ENCODE measurements at places on chromosomes 3 and 15.

DNA sequence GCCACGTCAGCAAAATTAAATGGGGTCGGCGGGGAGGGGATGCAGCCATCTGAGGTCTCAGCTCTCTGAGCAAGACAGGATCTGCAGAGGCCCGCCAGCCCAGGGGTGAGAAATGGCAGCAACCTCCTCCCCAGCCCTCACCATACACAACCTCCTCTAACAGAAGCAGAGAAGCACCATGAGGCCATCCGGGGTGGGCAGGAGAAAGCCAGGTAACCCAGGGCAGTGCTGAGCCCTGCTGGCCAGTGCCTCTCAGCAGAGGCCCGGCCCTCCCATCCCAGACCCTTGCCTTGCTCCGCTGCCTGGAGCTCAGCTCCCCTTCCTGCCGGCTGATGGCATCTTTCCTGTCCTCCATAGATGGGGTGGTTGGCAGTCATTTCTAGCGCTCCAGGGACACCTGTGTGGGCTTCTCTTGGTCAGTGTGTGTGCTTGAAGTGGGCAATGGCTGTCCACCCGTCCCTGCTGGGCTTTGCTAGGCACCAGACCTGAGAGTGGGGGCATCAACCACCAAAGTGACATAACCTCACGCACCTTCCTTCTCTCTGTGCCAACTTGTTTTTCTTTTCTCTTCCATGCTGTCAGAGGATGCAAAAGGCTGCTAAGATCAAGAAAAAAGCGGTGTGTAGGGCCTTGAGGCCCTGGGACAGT, 175.8 kb downstream of the NSMCE3 start:
- no peak for DNase-seq

DNA sequence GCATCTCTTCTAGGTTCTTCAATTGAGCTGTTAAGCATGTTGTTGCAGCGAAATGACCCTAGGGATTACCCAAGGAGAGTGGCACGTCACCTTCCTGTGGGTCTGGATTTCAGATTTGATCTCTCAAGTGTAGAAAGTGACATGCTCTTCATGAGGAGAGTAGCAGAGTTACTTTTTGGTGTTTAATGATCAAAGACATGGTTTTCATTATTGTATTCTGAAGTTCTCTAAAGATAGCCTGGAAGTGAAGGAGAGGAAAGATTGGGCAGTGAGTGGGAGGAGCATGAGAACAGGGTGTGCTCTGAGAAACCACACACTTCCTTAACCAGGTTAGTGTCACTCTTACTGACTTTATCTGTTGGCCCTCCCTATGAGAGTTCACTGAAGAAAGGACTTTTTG, 153.6 kb downstream of the AKAP13 start:
- DNase-seq: no peak

- DNase-seq: no peak
These were observed 84.9 kb downstream of the TRIM42 start for GRCh38 chr3:140762746-140763145.

DNA sequence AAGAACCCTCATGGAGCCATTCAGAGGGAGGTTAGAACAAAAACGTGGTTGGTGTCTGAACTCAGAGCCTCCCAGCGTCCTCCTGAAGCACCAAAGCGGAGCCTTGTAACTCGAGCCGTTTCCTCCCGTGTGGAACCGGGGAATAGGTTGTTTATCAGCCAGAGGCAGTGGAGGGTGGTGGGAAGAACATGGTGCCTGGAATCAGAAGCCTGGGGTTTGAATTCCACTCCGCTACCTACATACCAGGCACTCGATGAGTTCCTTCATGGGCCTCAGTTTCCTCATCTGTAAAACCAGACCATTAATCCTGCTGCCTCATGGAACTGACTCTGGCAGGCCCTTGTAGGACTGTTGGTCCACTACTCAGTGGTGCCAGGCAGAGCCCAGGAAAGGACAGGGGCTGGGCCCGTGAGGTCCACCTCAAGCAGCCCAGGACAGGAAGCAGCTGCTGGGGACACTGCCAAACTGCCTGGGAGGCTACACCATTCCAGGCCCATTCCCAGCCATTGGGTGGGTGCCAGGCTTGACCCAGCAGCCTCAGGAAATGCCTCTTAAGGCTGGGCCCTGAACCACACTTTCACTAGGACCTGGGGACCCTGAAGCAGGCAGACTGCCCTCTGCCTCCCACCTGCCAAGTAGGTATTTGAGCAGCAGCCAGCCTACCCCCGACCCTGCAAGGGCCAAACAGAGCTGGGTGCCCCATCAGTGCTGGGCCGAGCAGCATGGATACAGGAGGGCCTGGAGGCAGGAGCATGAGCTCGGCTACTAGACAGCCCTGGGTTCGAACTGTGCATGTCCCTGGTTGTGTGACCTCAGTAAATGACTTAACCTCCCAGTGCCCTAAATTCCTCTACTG, 33.4 kb downstream of the PRKCD start:
- DNase-seq: no peak

- DNase-seq: peak; percentile 28
These were observed 140.0 kb upstream of the MEF2A start for GRCh38 chr15:99425657-99426301.

- DNase-seq: no peak
These were observed 304.4 kb upstream of the C2CD4B start for GRCh38 chr15:62469478-62469873.

- no peak for DNase-seq
These were observed 193.1 kb downstream of the ABHD5 start for GRCh38 chr3:43883729-43884396.

DNA sequence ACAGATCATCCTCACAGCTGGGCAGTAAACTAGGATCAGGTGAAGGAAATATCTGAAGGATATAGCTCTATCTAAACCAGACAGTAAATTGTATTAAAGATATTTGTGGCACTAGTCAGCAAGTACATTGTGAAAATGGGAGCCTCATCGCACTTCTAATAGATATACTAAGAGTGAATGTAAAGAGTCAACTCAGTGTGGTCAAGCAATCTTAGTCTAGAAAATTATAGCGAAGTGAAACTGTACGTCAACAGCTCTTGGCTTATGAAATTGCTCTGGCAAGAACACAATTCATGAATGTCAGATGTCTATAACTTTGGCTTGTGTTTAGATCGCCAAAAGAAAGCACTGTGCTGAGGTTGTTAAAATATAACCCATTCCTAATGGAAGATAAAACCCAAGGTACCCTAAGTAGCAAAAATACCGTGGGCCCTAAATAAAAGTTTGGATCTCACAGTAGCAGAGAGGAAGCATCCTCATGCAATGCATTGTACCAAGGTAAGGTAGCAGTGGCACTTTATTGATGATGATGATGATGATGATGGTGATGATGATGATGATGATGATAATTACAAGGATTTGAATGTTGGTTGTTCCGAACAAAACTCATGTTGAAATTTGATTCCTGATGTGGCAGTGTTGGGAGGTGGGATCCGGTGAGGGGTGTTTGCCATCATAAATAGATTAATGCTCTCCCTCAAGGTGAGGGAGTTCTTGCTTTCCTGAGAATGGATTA, 228.5 kb downstream of the UNC13C start:
- no peak for DNase-seq

DNA sequence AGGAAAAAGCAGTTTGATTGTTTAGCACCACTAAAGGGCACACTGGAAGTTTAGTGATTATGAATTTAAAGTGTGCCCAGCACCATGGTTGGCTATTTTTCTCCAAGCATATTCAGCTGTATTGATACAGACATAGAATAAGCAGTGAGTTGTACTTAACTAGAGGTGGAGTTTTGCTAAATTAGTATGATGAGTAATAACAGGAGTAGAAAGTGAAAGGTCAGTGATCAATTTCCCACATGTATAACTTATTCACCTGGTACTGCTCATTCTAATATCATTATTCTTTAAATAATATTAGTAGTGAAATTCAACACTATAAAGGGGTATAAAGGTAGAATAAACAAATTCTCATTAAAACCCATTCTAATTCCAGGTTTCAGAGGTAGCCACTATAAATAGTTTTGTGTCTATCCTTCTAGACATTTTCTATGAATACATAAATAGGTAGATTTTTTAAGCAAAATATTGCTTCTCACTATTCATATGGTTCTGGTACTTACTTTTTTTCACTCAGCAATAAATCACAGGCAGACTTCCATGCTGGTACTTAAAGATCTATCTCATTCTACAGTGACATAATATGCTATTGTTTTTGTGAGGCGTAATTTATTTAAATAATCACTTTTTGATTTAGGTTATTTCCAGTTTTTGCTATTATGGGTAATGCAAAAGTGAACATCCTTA, 732.9 kb downstream of the VGLL3 start:
- DNase-seq: no peak

GRCh38 chr15:92840149-92840548, 60.0 kb upstream of the CHD2 start:
- no peak for DNase-seq

DNA sequence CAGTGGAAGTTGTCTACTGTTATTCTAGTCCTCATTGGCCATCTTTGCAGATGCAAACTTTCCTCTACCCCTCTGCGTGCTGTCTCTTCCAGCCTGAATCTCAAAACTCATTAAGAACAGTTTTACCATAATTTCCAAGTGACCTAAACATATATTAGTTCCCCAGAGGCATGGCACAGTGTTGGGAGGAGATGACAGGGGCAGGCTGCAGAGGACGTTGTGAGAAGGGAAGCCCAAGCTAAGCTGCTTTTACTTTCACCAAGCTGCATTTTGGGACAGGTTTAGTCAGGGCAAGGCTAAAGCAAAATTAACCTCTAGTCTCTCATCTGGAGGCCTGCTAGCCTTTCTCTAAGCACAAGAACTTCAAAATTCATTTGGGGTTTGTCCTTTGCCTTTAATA, 318.6 kb upstream of the SATB1 start:
- DNase-seq: no peak

DNA sequence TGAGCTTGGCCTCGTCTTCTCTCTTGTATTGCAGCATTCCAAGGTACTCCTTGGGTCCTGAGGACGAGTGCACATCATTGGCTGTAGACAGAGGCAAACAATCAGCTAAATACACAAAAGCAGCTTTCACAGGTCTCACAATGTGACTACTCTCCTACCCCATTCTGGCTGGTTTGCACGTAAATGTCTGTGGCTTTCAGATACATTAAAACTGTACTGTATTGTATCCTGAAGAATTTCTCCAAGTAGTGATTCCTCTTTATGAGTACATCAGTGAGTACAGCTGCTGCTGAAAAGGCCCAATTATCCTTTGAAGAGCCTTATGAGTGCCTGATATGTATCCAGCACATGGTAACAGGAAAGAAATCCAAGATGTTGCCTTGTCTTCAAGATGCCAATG, 22.0 kb upstream of the GNB5 start:
- DNase-seq: no peak

GRCh38 chr15:38176155-38176554, 76.5 kb upstream of the SPRED1 start:
- no peak for DNase-seq

- peak; percentile 47 for DNase-seq
These were observed 17.1 kb downstream of the CTXND1 start for GRCh38 chr15:80234883-80235282.

DNA sequence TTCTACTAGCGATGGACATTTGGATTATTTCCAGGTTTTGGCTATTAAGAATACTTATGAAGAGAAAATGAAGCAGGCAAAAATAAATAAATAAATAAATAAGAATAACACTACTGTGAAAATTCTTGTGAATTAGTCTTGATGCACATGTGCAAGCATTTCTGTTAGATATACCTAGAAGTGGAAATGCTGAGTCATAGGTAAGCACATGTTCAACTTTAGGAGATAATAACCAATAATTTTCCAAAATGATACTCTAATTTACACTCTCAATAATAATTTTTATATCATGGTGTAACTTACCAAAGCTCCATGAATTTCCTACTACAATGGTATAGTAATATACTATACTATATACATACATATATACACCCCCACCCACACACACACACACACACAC, 23.4 kb downstream of the EMC4 start:
- no peak for DNase-seq

GRCh38 chr3:104933972-104934371, 432.7 kb upstream of the ALCAM start:
- no peak for DNase-seq

DNA sequence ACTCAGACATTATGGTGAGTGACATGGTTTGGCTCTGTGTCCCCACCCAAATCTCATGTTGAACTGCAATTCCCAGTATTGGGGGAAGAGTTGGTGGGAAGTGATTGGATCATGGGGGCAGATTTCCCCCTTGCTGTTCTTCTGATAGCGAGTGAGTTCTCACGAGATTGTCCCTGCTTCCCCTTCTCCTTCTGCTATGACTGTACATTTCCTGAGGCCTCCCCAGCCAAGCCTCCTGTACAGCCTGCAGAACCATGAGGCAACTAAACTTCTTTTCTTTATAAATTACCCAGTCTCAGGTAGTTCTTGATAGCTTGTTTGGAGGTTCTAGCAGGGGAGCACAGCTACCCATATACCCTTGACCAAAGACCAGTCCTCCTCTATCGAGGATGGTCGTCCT, 45.9 kb downstream of the ADAM10 start:
- no peak for DNase-seq

DNA sequence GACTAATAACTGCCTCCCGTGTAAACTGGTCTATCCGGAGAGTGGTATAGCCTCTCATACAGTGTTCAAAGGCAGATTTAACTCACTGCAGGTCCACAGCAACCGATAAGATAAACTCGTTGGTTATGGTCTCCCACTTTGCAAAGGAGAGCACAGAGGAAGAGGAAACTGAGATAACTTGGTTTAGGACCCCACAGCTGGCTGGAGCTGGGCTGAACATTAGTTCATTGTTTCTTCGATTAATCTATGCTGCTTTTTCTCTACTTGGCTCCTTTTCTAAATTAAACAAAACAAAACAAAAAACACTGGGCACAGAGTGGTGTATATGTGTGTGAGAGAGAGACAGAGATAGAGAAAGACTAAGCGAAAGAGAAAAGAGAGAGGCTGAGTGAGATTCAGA, 5.0 kb upstream of the DLG1 start:
- no peak for DNase-seq

GRCh38 chr15:35123743-35124142, 38.6 kb upstream of the NANOGP8 start:
- no peak for DNase-seq

- no peak for DNase-seq
These were observed 5.1 kb upstream of the PPP4R2 start for GRCh38 chr3:72991522-72991921.
